Left lobe of liver (tissue), 2 donors: ENCODE measurements at places on chromosomes 13 and 19.

- DNase-seq, result no peak
Measured at GRCh38 chr13:37340901-37341670, 235.6 kb upstream of the CSNK1A1L start.

DNA sequence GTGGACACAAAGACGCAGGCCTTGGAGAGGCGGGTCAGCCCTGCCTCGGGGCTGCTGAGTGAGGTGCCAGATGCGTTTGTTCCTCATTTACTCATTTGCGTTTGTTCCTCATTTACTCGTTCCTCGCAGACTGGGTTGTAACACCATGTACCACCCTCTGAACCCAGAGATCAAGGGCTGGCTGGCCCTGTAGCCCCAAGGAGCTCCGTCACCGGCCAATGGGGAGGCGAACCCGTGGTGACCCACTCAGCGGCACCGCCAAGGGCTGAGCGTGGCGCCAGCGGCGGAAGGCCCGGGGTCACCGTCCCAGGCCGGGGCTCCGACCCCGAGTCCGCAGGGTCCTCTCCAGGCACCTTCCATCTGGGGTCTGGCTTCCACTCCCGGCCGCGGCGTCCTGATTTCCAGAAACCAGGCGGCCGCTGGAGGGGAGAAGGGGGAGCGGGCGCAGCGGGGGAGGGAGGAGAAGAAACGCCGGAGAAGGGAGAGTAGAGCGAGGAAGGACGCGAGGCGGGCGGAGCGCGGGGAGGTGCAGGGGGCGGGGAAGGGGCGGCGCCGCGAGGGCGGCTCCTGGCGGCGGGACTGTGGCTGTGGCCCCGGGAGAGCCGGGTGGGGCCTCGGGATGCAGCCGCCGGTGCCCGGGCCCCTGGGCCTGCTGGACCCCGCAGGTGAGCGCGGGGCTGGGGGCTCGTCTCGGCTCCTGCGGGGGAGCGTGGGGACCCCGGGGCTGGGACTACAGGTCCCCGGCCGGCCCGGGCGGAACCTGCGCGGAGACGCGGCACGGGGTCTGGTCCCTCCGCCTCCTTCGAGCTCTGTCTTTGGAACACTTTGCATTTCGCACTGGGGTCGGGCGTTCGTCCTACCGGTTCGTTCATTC is at the start of gene TMEM255B:
Gene TMEM255B, plus strand, starts transcription at position 576 of the 874 bp plus-strand sequence. Its CDS starts 44 bp downstream, at position 620.
- DNase-seq, result peak; percentile 84

- DNase-seq, result no peak
Measured at GRCh38 chr13:89783221-89783755, 1564.2 kb upstream of the MIR17HG start.

- DNase-seq, result no peak
Measured at GRCh38 chr19:17103177-17103576, 27.6 kb downstream of the MYO9B start.

- no peak for DNase-seq
Measured at GRCh38 chr19:38389101-38389925, 816 bp downstream of the SPRED3 start.

GRCh38 chr19:45817725-45818301 is 2.7 kb upstream of the RSPH6A start:
- no peak for DNase-seq

- DNase-seq, result no peak
Measured at GRCh38 chr13:21670006-21670882, 629 bp upstream of the FGF9 start.

DNA sequence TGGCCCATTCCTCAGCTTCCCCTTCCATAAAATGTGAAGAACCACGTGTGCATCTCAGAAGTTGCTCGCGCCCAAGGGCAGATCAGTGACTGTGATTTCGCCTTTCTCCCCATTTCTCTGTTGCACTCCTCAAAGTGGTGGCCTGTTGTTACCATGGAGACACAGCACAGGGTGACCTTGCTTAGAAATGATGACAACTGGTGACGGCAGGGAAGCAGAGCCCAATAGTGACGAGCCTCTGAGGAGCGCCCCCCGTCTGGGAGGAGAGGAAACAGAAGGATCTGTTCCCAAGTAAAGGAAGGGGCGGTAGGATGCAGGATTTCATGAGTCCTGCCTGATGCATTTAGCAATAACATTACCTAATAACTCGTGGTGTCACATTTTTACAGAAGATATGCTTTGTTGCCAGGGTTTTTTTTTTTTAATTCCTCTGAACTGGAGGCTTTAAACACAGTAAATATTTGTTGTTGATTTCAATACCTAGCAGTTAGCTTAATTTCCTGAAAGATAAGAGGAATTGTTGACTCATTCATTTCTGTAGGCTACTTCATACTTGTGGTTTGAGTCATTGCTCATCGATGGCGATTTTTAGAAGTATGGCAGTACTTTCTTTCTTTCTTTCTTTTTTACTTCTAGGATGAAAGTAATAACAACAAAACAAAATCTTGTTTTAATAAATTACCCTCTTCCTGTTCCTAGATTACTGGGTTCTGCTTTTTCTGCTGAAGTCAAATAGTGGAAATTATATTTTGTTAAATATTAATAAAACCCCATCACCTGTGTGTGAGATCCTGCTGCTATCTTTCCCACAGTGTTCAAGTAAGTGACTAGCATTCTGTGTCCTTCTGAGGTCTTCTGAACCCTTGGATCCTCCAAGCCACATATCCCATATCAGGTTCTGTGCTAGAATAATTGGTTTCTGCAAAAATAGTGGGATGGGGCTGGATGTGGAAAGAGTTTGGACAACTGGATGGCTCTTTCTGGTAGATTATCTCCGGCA is 36.0 kb downstream of the MBNL2 start:
- peak; percentile 71 for DNase-seq

- no peak for DNase-seq
Measured at GRCh38 chr13:85413664-85414063, 385.6 kb downstream of the SLITRK6 start.

DNA sequence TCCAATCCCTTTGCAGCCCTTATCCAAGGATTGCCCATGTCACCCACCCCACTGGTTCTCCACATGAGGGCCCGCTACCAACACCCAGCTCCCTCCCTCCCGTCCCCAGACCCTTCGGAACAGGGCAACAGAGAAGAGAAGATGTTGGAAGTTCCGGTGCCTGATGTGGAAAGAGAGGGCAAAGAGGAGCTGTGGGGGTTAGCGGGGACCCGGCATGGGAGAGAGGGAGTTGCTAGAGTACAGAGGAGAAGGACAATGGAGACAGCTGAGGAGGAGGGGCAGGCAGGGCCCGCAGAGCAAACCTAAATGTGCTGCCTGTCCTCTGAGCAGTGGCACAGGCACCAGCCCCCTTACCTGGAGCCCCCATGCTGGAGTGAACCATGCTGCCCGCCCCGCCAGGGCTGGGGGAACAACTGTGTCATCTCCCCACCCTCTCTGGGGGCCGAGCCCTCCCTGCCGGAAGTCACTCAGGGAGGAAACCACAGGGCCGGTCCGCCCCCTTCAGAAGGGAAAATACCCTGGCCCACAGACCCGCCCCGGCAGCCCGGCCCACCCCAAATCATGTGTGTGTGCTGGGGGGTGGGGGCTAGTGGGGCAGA is at the start of gene POU2F2:
Gene POU2F2, minus strand, starts transcription at position 417 of the 599 bp plus-strand sequence. Its CDS starts 35 bp downstream, at position 382.
- DNase-seq, result peak; percentile 51

DNA sequence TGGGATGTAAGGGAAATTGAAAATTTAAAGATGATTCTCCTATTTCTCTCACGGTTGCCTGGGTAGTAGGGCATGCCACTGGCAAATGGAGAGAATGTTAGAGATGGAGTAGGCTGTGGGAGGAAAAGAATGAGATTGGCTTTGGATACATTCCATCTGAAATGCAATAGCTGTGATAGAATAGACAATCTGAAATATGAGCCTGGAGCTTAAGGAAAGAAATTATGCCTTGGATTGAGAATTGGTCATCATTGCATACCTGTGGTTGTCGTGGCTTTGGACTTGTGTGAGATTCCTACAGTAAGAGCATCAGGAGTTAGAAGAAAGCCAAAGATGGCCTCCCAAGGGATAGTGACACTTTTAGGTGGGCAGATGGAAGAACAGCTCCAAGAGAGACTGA is 305.1 kb upstream of the SLC10A2 start:
- no peak for DNase-seq

DNA sequence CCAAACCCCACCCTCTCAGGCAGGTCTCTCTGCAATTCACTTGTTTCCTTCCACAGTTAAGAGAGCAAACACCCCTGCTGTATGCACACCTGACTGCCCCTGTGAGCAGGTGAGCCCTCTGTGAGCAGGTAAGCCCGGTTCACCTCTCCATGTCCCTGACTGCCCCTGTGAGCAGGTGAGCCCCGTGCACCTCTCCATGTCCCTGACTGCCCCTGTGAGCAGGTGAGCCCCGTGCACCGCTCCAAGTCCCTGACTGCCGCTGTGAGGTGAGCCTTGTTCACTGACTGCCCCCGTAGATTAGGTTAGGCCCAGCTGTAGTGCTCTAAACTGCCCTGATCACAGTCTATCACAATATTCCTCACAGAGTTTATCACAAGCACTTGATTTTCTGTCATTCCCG is 29.2 kb downstream of the TMTC4 start:
- no peak for DNase-seq

DNA sequence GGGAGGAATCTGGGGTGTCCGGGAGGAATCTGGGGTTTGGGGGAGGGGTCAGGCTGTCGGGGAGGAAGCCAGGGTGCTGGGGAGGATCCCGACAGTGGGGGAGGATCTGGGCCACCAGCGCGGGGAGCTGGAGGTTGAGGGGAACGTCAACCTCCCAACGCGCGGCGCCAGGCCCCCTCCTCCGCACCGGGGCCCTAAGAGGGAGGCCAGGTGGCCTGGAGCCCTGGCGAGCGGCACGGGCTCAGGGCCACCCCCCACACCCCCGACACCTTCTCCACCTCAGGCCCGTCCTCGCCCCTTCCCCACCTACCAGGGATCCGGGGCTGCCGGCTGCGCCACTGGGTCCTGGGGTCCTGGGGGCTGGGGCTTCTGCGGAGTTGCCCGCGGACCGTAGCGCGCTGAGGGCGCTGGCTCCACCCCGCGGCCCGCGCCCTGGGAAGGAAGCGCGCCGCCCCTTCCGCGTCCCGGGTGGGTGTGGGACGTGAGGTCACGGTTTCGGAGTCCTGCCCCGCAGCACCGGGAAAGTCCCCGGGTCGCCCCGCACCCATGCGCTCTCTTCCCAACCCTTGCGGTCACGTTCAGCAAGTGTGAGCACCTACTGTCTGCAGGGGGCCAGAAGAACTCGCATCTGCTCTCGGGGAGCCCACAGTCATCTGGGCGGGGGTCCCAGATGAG is at the start of gene TICAM1:
Gene TICAM1, minus strand, starts transcription at position 409 of the 675 bp plus-strand sequence. CDS start 13,335 bp downstream, outside the sequence.
- DNase-seq, result peak; percentile 87

DNA sequence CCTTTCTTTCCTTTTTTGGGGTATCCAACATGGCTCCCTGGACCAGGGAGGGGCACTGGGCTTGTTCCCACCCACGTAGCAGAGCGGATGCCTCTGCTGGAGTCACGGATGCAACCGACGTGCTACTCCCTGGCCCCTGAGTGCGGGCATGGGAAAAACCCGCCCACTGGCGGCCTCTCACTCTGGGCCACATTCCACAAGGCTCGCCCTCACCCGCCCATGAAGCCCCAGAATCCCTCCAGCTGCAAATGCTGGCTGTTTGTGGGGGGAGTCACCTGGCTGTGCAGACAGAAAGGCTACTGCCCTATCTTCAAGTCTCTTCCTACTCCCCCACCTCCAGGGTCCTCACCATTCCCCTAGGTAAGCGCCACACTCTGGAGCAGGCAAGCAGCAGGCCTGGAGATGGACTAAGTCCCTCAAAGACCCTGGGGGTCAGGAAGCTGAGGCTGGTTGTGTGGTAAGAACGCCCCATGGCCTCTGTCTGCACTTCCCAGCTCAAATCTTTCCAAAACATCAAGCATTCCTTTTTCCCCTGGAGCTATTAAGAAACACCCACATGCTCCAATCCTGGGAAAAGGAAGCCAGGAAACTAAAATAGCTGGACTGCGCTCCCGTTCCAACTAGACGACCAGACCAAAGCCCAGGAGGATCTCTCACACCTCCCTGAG is 17.9 kb upstream of the EPHX3 start:
- DNase-seq, result no peak

DNA sequence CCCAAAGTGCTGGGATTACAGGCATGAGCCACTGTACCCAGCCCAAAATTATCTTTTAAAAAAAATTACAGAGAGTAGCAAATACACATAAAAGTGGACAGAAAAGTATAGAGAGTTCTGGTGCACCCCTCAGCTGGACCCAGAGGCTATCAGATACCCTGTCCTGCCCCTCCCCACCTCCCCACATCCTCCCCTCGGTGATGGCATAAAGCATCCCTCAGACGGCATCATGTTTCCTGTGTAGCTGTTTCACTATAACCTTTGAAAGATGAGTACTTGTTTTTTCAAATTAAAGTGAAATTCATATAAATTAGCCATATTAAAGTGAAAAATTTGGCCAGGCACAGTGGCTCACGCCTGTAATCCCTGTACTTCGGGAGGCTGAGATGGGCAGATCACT is 20.1 kb downstream of the SLC27A1 start:
- DNase-seq, result no peak

DNA sequence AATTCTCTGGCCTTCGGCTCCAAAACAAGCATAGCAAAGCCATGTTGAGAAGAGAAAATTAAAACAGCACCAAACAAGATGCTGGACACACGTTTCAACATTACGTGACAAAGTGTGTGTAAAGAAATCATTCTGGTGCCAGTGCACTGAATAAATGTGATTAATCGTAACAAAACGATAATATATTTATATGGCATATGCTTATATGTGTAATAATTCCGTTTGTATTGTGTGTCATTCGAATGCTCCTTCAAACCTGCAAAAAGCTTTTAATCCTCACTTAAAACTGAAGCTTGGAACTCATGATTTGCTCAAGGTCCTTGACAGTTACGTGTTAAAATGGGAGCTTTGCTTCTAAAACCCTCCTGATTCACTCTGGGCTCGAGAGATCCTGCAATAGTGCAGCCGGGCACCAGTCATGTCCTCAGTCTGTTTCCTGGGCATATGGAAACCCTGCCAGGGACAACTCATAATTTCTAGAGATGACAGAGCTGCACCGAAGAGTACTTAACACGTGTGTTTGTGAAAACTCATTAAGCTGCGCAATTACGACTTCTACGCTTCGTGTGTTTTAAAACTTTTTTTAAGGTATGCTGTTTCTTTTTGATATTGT is 731 bp upstream of the AKAP8L start:
- no peak for DNase-seq

- DNase-seq, result no peak
Measured at GRCh38 chr19:35560677-35561076, 2.8 kb downstream of the ATP4A start.

DNA sequence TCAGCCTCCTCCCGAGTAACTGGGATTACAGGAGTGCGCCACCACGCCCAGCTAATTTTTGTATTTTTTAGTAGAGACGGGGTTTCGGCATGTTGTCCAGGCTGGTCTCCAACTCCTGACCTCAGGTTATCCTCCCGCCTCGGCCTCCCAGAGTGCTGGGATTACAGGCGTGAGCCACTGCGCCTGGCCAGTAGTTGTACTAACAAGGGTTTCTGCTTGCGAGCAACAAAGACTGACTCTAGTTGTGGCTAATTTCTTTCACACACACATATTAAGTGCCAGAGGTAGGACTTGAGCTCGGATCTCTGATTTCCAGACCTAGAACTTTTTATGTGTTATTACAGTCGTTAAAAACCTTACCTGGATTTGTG is 635 bp upstream of the PCCA start:
- DNase-seq, result no peak

GRCh38 chr13:79149210-79149609 is 256.8 kb downstream of the RBM26 start:
- DNase-seq, result no peak
